ENCODE measurements at places on chromosomes 13 and 19.
A peak's percentile ranks its signal among the peaks of the same experiment; 100 is the strongest.

- DNase-seq: peak; percentile 89
Measured at GRCh38 chr19:4867534-4868285, at the start of gene PLIN3. Gene PLIN3, minus strand, starts transcription at chr19:4867667. Its CDS starts 6,273 bp downstream, at chr19:4861394.

- DNase-seq: no peak
Measured at GRCh38 chr19:10751109-10751953, 33.5 kb downstream of the DNM2 start.

- no peak for DNase-seq
Measured at GRCh38 chr19:5717215-5717935, 2.6 kb downstream of the LONP1 start.

GRCh38 chr19:17893766-17894165, 22.0 kb downstream of the SLC5A5 start:
- DNase-seq: no peak

DNA sequence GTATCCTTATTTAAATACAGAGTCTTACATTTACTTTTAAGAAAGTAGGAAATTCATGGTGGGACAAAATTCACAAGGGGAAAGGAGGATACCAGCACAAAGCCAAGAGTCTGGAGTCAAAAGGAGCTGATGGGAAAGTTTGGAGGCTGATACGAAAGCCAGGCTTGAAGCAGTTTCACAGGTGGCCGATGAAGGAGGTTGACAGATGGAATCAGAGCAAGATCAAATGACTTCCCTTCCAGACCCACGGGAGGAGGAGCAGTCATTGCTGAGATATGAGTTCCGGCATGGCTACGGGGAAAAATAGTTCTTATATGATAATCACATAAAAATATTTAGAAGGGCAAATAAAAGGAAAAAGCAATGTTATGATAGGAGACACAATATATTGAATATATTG, 65.0 kb downstream of the DGKH start:
- DNase-seq: no peak

GRCh38 chr13:41512441-41512840, 55.1 kb downstream of the RGCC start:
- DNase-seq: no peak

DNA sequence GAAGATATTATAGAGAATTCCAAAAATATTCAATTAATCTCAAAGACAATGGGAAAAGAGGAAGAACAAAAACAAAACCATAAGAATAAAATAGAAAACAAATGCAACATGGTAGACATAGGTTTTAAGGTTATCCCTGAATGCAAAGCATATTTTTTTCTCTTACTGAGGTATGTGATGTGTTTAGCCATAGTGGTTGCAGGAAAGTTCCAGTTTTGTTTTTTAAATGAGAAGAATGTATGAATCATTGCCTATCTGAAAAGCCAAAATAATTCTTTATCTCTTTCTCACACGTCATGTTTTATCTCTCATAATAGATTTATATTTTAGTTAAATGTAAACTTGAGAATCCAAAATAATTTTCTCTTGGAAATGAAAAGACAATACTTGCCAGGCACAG, 2591.7 kb upstream of the PCDH20 start:
- DNase-seq: no peak

DNA sequence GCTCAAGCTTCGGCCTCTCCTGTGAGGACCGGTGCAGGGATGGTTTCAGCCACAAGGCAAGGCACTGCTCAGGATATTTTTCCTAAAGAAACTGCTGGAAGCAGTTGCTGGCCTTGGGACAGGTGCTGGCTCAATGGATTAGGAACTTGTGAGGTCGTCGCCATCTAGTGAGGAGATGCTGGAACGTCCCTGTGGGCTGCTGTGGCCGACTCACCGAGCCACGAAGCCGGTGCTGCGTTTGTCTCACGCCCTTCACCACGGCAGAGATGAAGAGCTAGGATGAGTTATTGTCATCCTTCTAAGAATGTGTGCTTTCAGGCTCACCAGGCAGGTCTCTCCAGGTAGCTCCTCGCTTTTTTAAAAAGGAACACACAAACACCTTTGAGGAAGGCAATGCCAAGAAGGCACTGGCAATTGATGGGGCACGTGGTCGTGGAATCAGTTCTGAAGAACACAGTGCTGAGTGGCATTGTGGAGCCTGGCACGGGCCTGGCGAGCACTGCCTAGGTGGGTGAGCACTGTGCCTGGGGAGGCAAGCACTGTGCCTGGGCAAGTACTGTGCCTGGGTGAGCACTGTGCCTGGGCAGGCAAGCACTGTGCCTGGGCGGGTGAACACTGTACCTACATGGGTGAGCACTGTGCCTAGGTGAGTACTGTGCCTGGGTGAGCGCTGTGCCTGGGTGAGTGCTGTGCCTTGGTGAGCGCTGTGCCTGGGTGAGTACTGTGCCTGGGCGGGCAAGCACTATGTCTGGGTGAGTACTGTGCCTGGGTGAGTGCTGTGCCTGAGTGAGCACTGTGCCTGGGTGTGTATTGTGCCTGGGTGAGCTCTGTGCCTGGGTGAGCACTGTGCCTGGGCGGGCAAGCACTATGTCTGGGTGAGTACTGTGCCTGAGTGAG, 140.4 kb downstream of the TEX29 start:
- no peak for DNase-seq

DNA sequence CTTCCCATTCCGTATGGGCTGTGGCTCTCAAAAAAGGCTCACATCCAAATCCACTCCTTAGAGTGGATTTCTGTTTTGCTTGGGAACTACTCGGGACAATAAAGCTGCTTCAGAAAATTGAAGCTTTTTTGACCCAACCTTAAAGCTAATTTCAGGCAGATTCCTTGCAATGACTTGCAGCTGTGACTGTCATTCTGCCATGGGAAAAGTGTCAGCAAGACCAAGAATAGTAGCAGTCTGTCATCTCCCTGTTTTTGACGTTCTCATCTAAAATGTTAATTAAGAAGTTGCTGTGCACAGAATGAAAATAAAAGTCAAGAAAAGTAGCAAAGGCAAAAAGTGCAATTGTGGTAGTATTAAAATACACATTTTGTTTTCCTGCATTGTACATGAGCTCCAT, 304.7 kb downstream of the COG6 start:
- DNase-seq: no peak

GRCh38 chr13:40408602-40409001, 257.8 kb downstream of the FOXO1 start:
- no peak for DNase-seq

DNA sequence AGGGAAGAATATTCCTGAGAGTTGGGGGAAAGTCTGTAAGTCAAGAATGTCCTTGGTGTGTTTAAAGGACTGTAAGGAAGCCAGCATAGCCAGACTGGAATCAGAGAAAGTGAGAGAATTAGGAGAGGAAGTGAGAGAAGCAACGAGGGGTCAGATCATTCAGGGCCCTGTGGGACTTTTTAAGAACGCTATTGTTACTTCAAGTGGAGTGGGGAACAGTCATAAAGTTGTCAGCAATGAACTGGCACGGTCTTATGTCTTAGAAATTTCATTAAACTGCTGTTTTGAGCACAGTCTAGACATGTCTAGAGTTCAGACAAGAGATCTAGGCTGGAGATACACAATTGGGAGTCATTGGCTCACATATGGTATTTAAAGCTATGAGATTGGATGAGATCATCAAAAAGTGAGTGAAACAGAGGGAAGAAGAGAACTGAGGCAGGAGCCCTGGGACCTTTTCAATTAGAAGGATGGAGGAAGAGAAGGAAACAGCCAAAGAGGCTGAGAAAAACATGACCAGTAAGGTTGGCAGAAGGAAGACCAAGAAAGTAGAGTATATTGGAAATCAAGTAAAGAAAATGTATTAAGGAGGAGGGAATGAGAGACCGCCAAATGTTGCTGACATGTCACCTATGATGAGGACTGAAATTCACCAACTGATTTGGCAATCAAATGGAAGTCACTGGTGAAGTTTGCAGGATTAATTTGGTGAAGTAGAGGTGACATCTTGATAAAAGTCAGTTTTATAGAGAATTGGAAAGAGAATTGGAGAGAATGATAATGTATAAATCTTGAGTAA, 263.5 kb downstream of the GPC5 start:
- no peak for DNase-seq

- no peak for DNase-seq
Measured at GRCh38 chr19:9885077-9885552, 50.0 kb downstream of the PIN1 start.

DNA sequence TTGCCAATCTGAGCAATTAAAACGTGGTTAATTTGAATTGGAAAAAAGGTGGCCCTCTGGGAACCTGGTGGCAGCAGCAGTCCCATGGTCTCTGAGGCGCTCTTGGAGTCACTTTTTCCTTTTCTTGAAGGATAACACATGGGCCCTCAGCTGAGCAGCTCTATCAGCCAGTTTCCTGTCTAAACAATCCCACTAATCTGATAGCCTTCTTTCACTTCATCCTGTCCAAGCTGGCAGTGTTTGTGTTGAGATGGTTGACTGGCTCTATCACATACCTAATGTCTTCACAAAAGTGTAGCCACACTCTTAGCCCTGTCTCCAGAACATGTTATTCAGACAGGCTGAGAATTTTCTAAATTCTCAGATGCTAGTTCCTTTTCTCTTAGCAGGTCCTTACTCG, 10.7 kb downstream of the MZT1 start:
- DNase-seq: no peak

DNA sequence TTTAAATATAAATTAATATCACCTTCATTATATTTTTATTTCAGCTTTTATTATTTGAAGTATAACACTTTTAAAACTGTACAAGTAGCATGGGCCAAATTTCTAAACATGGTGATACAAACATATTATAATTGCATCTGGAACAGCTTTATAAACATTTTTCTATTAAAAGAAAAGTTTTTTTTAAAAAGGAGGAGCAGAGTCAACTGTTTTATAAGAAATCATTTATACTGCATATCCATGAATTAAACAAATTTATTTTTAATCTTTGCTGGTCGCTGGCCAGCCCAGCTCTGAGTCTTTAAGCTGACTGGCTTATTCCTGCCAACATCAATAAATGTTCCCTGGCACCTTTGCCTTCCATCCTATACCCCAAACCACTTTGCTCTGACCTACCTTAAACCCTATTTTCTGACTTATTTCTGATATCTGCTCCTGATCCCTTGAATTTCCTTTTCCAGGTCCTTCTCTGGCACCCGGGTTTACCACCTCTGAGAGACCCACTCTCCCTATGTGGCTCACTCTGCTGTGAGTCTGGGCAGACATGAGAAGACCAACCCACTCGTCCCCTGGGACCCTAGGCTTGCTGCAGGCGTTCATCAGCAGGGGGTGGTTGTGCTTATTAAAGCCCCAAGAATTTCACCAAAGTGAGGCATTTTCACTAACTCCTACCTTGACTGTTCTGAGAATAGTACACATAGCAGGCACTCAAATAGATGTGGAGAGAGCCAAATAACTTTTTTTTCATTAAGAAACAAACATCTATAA, 220.3 kb downstream of the KLF12 start:
- no peak for DNase-seq

- no peak for DNase-seq
Measured at GRCh38 chr19:31111741-31112140, 237.5 kb downstream of the TSHZ3 start.

- DNase-seq: no peak
Measured at GRCh38 chr13:110562036-110562597, 595 bp upstream of the RAB20 start.

DNA sequence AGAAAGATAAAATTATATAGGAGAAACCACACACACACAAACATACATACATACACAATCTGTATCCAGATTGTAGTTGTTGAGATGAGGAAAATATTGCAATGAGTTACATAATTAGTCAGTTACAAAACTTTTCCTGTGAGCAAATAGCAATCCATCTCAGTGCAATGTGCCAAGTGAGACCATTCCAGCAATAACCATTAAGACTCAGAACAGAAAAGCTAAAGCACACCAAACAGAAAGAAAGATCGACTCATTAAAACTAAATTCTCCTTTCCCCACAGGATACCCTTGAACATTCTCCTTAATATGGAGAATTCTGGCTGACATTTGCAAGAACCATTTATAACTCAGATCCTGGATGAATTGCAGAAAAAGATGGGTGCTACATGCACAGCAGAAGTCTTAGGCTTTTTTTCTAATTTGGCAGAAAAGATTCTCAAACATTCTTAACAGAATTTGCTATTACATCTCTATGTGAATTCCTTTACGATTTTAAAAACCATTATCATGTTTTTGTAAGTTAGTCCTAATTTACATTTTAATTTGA, 1341.2 kb upstream of the SPRY2 start:
- DNase-seq: no peak

DNA sequence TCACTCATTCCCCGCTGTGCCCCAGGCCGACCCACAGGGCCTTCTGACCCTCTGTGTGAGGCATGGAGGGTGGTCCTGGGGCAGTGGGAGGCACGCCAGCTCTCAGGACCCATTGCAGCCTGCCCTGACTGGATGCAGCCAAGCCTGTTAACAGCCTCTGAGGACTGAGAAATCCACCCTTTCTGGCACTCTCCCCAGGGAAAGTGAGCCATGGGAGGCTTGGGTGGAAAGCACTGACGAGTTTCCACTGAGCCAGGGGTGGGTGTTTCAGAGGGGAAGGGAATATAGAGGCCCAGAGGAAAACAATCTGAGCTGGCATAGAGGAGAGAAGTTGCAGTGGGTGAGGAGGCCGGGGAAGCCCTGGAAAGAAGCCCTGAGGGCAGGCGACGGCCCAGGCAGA, 30.6 kb upstream of the SLC7A10 start:
- no peak for DNase-seq

- DNase-seq: no peak
Measured at GRCh38 chr13:113666951-113667701, at the start of gene GRK1. Gene GRK1, plus strand, starts transcription at chr13:113667219. Its CDS starts 168 bp downstream, at chr13:113667387.

DNA sequence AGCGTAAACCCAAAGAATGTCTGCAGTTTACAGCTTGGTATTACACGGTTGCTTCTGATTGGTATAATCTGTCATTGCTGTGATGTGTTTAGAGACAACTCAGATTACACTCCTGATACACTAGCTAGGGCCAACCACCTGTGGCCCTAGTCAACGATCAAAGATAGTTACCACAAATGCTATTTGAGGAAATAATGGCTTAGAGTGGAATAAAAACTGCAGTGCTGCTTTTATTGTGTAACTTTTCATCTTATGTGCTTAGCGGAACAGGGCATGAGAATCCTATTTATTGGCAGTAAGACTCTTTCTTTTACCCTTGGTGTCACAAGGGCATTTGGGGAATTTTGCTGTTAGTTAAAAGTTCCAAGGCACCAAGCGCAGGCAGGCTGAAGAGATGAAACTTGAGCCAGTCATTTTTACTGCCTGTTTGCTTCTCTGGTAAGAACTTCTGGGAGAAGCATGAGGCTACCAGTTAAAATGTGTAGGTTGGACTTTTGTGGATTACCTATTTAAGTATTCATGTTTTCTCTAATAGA, 363.3 kb downstream of the KCNRG start:
- DNase-seq: no peak

- DNase-seq: no peak
Measured at GRCh38 chr19:48469289-48469881, at the start of gene CYTH2. Gene CYTH2, plus strand, starts transcription at chr19:48469369. Its CDS starts 139 bp downstream, at chr19:48469508.

All from stimulated activated CD4-positive, alpha-beta T cell treated with anti-CD3 and anti-CD28 coated beads, TNF-alpha, amount 100 ng/mL, for 4 hours (primary cell).